ENCODE measurements at places on chromosomes 2 and 18.

DNA sequence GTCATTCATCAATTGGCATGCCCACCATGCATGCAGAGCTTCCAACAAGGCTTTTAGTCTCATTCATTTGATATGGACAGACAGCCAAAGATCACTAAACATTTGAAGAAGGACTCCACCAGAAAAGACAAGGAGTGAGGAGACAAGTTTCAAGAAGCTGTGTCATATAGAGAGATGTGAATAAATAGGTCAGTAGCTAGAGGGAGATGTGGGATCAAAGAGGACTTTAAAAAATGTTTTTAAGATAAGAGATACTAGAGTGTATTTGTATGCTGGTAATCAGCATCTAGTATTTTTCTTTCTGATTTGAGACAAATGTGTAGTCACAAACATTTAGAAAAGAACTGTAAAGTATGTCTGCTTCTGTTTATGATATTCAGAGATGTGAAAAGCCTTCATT is 48.5 kb downstream of the ANTXR1 start:
- DNase-seq = no peak

DNA sequence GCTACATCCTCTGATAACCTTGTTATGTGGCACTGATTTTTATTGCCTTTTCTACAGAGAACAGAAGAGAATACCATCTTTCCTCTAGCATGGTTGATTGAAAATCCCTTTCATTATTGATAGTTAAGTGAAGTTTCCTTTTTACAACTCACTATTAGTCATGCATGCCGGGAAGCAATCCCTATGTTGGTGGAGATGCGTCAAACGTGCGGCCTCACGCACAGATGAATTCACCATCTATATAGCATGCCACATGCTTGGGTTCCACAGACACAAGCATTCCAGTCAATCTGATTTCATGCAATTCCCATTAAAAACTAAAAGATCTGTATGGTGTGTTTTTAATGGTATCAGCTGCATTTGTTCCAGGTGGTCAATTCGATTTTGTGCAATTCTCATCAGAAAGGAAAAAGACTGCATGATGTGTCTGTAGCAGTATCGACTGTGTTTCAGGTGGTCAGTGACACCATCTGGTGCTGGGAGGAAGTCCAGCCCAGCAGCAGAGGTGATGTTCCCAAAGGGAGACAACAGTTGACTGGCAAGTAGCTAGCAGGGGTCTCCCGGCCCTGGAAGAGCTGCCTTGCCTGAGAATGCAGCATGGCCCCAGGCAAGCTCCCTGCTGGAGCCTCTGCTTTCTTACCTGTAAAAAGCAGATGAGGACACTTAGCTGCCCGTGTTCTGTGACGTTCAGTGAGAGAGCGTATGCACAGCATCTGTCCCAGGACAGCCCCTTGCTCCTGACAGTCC is 151.3 kb upstream of the NCK2 start:
- DNase-seq = no peak

DNA sequence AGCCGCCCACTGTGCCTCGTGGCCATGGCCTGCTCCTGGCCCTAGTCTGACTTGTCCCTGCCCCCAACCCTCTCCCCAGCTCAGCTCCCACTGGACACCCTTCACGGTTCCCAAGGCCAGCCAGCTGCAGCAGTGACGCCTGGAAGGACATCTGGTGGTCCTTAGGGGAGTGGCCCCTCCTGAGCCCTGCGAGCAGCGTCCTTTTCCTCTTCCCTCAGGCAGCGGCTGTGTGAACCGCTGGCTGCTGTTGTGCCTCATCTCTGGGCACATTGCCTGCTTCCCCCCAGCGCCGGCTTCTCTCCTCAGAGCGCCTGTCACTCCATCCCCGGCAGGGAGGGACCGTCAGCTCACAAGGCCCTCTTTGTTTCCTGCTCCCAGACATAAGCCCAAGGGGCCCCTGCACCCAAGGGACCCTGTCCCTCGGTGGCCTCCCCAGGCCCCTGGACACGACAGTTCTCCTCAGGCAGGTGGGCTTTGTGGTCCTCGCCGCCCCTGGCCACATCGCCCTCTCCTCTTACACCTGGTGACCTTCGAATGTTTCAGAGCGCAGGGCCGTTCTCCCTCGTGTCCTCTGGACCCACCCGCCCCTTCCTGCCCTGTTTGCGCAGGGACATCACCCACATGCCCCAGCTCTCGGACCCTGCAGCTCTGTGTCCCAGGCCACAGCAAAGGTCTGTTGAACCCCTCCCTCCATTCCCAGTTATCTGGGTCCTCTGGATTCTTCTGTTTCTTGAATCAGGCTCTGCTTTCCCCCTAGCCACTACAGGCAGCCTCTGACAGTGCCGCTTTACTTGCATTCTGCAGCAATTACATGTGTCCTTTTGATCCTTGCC is 35.8 kb downstream of the ANO7 start:
- peak; percentile 71 for DNase-seq

GRCh38 chr2:209189893-209190292 is 234.0 kb upstream of the MAP2 start:
- DNase-seq = no peak

GRCh38 chr2:157433394-157433793 is 10.5 kb downstream of the CYTIP start:
- no peak for DNase-seq

DNA sequence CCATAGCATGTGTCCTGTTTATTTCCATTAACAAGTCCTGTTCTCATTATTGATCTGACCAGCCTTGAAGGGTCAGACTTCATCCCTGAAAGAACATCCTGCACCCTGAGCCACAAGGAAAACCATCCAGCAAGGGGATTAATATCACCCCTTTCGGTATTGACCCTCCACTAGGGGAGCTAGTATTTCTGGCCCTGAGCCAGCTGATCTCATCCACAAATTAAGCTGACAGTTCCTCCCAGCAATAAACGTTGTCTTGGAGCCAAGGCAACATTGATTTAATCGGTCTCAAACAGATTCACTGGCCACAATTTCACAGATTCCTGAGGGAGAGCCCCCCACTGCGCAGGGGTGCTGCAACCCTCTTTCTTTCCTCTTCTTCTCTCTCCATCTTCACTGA is 353.1 kb upstream of the FANCL start:
- no peak for DNase-seq

GRCh38 chr2:39942950-39943349 is 163.9 kb upstream of the THUMPD2 start:
- no peak for DNase-seq

DNA sequence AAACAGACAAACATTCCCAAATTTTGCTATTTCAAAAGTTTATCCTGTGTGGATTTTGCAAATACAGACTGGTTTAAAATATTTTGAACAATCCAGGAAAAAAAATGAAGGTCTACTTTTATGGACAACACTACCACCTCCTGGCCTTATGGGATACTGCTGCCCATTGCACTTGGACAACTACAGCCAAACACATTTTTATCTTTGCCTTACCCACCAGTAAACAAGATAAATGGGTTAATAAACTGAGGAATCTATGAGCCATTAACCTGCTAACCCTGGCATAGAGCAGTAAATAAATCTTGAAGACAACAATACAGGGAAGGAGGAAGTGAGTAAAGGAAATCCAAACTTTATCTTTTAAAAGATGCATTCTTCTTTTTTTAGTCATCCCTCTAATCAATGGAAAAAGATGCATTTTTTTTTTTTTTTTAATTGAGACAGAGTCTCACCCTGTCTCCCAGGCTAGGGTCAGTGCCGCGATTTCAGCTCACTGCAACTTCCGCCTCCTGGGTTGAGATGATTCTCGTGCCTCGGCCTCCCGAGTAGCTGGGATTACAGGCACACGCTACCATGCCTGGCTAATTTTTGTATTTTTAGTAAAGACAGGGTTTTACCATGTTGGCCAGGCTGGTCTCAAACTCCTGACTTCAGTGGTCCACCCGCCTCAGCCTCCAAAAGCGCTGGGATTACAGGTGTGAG is 2.1 kb upstream of the SPIRE1 start:
- DNase-seq = peak; percentile 59

DNA sequence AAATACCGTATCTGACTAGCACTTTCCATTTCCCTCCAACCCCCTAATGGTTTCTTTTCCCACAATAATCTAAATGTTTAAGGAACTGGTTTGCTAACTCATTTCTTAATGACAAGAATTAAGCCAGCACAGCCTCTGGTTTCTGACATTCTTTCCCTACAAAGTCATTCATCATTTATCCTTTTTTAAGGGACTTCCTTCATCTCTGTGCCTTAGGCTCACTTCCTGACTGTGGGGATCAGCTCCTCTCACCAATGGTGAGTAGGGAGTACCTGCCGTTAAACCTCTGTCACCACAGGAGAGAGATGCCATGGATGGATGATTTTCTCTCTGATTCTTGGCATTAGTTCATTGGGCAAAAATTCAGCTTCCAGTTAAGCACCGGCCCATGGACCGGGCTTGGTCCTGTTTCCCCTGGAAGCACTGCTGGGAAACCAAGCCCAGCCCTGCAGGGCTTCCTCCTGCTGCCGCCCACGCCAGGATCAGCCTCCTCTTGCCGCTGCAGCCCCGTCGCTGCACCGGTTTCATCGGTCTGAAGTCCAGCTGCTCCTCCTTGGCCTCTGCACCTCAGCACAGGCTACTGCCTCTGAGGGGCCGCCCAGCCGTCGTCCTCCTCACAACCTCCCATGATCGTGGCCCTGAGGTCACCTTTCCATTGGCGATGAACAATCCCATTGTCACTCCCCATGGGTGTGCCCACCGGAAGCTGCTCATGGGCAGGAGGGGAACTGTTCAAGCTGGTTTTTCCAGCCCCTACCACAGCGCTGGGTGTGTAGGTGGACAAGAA is 64.0 kb upstream of the ZNF516 start:
- no peak for DNase-seq

- DNase-seq = no peak
These were observed 160.0 kb downstream of the PHLPP1 start for GRCh38 chr18:62875323-62875722.

- DNase-seq = peak; percentile 35
These were observed at the start of gene CSRNP3 for GRCh38 chr2:165469417-165469816. Gene CSRNP3, plus strand, starts transcription at chr2:165469698. Its CDS starts 125,368 bp downstream, at chr2:165595066.

DNA sequence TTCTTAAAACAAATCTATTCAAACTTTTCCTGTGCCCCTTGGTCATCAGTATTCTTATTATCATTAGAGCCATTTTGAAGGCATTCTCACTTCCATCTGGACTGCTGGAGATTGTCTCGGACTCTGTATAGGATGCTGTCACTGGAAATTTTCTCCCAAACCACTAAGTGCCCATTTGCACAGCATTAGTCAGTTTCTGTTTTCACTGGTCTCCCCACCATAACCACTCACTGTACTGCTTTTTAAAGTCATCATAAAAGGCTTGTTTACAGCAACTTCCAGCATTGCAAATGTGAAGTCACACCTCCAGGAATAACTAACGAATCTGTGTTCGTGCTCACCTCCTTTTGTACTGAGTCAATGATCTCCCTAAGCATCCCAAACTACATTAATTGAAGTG is 150.9 kb upstream of the SERTAD2 start:
- no peak for DNase-seq

GRCh38 chr2:241803387-241804325 is 5.3 kb upstream of the NEU4 start:
- peak; percentile 64 for DNase-seq

DNA sequence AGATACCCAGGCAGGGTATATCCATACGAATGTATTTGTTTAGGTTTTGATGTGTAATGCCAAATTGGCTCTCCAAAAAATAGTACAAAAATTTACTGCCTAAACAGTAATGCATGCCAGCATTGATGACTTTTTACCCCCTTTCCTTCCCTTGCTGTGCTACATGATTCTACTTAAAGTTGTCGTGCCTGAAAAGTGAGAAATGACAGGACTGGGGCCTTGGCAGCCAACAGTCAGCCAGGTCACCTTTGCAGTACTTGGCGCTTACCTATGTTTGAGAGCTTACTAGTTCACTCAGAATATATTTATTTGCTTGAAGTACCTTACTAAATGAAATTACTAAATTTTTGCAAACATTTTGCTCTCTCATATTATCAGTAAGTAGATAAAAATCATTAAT is 1329.1 kb downstream of the DPP10 start:
- no peak for DNase-seq

DNA sequence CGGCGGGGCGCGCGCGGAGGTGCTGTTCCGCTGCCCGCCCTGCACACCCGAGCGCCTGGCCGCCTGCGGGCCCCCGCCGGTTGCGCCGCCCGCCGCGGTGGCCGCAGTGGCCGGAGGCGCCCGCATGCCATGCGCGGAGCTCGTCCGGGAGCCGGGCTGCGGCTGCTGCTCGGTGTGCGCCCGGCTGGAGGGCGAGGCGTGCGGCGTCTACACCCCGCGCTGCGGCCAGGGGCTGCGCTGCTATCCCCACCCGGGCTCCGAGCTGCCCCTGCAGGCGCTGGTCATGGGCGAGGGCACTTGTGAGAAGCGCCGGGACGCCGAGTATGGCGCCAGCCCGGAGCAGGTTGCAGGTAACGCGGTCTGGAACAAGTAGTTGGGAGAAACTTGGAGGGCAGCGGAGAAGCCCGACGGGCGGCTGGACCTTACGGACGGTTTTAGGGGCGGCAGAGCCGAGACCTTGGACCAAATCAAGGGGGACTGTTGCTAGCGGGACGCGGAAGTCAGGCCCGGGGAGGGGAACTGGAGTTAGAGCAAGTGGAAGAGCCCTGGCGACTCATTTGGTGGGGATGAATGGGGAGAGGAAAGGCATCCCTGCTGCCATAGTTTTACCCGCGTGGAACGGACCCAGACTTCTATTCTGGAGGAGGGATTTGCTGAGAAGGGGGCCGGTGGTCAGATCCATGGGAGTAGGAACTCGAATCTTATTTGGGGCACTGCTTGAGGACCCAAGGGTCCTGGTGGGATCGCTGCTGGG is 573 bp downstream of the IGFBP2 start:
- peak; percentile 72 for DNase-seq

DNA sequence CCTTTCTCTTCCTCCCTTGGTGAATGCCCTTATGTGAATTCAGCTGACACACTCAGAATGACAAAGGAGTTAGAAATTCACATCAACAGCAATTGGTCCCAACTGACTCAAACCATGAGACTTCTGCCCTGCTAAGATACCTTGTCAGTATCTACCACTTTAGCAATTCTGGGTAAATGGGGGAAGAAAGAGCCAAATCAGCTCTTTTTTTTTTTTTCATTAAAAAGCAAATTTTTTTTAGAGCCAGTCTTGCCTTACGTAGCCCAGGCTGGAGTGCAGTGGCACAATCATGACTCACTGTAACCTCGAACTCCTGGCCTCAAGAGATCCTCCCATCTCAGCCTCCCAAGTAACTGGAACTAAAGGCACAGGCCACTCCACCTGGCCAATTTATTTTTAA is 1.7 kb upstream of the PPP4R1 start:
- DNase-seq = no peak

Data from H7 (cell line).